ENCODE measurements at places on chromosomes 3 and 15.

DNA sequence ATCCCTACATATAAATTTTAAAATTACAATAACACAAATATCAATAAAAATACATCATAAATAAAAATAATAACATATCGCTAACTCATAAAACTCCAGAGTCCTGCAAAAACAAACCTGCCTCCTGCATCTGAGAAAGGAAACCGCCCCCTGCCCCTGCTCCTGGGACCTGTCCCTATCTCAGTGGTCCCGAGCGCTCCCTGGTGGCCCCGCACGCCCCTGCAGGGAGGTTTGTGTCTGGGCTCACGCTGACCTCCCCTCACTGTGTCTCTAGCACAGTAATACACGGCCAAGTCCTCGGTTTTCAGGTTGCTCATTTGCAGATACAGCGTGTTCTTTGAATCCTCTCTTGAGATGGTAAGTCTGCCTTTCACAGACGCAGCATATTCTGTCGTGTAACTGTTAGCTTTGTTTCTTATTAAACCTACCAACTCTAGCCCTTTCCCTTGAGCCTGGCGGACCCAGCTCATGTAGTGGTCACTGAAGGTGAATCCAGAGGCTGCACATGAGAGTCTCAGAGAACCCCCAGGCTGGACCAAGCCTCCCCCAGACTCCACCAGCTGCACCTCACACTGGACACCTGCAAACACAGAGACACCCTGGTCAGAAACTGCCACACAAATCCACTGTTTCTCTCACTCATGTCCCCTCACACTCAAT, 554.1 kb downstream of the GOLGA6L6 start:
- peak; percentile 31 for DNase-seq

DNA sequence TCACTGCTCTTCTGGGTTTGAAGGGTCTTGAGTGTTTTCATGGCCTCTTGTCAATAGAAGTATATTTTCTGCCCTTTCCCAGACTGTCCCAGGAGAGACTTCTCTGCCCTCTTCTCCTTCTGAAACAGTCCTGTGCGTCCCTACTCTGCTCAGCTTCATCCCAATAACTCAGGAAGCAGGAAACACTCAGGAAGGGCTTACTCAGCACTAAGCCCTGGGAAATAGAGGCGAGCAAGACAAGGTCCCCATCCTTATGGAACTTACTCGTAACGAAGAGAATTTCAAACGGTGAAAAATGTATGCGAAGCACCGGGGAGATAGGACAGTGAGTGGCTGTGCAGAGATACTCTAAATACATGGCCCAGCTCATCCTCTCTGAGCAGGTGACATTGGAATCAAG, 52.8 kb upstream of the TFRC start:
- no peak for DNase-seq

DNA sequence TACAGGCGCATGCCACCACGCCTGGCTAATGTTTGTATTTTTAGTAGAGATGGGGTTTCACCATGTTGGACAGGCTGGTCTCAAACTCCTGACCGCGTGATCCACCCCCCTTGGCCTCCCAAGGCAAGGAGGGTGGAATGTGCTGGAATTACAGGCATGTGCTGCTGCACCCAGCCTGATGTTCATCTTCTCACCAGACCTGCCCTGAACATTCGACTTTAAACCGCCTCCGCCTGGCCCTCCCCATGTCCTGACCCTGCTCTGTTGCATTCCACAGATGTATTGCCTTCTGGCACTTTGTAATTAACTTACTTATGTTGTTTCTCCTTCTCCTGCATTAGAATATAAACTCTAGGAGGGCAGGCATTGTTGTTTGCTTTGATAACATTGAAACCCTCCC, 102.1 kb downstream of the LINGO1 start:
- no peak for DNase-seq

GRCh38 chr3:186668426-186668825, 2.6 kb downstream of the HRG start:
- no peak for DNase-seq

GRCh38 chr15:43648649-43649429, at the start of gene CATSPER2:
TSS of gene CATSPER2 (minus strand) at chr15:43648844. CDS start at chr15:43648061, 783 bp downstream.
- no peak for DNase-seq

- peak; percentile 24 for DNase-seq
Measured at GRCh38 chr3:126550488-126551051, 8.2 kb downstream of the C3orf22 start.

- DNase-seq = no peak
Measured at GRCh38 chr3:69646287-69647067, 92.8 kb upstream of the MITF start.

DNA sequence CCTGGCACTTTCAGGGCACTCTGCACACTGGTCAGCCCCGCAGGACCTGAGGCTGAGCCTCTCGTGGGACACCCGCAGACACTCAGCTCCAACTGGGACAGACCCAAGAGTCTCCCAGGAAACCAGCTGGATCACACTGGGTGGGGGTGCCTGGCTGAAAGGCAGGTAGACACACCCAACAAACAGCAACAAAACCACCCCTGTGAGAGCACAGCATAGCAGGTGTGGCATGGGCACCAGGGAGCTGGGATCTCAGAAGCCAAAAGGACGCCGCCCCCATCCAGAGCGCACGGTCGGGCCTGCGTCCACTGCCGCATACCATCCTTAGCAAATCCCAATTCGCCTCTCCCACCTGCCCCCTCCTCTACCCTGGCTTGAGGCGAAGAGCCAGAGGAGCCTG, 154.2 kb upstream of the LINGO1 start:
- no peak for DNase-seq

GRCh38 chr15:79978655-79979514, 7.9 kb upstream of the BCL2A1 start:
- DNase-seq = no peak

- DNase-seq = peak; percentile 50
Measured at GRCh38 chr3:49454458-49454857, 15.6 kb upstream of the DAG1 start.

DNA sequence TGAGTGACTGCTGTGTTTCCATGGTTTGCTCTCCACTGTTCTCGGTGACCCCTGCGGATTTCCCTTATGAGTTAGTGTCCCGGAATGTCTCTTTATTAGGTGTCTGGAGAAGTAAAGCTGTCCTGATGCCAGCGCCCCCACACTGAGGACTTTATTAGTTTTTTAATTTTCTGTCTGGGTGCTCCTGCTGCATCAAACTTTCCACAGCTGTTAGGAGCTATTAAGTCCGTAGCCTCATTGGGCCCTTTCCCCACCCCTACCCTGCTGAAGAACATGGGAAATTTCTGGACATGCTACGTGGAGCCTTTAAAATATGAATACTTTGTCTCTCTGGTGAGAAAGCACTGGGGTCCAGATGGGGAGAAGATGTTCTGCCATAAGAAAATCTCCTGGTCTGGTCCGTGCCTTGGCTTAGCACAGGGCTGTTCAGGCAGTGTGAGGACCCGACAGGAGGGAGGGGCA, 161.7 kb upstream of the HES1 start:
- DNase-seq = no peak

DNA sequence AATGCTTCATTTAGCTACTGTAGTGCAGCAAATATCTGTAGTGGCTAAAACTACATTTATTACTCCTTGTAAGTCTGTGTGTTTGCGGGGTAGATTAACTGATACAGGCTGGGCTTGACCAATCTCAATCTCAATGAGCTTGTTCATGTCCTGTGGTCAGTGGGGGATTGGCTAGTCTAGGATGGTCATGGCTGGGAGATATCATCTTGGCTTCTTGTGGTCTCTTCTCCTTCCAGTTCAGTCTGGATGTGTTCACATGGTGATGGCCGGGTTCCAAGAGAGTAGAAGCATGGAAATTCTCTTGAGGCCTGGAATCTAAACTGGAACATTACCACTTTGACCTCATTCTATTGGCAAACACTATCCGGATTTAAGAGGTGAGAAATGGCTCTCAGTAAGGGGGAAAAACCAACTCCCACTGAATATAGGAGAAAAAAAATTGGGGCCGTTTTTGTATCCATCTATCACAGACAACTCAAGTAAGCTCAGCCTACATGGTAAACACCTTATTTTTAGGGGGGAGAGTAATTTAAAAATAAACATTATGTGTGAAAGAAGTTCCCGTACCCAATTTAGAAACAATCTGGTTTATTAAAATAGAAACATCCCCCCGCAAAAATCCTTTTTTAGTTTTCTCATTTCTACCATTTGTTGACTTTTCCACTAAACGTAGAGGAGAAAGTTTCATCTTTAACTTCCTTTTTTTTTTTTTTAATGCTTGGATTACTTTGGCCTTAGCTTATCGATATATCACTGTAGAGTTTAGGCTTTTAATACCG, 284.9 kb upstream of the TBC1D5 start:
- no peak for DNase-seq

DNA sequence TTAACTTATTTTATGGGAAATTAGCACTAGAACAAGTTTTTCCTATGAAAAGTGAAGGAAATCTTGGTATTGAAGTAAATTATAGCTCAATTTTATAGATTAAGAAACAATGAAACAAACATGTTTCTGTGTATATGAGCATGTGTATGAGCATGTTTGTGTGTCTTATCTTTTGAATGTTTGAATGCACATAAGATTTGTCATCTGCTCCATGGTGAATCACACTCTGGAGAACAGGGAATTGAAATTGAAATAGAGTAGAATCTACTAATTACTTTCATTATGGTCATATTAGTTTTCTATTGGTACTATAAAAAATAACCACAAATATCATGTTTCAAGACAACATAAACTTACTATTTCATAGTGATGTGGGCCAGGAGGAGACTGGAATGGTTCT, 646.6 kb downstream of the OTOL1 start:
- no peak for DNase-seq

DNA sequence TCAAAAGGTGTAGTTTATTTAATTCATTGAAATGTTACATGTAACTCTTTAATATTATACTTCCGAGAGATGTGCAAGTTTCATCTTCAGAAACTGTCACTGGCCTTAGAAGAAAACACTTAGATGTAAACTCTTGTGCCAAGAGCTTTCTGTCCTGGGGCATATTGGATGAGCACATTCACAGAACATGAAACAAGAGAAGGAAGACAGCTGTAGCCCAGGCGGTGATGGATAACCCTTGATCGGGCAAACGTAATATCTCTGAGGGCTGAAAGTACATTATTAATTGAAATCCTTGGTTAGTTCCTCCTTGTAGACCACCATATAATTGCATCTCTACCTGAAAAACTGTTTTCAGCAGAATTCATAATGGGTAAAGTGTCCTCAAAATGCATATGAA, 67.4 kb downstream of the MECOM start:
- no peak for DNase-seq

DNA sequence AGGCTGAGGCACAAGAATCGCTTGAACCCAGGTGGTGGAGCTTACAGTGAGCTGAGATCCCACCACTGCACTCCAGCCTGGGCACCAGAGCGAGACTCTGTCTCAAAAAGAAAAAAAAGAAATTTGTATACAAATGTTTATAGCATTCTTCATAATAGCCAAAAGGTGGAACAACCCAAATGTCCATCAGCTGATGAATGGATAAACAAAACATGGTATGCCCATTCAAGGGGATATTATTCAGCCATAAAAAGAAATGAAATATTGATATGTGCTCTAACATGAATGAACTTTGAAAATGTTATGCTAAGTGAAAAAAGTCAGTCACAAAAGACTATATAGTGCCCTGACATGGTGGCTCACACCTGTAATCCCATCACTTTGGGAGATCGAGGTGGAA, 11.4 kb downstream of the LHFPL4 start:
- no peak for DNase-seq

- DNase-seq = no peak
Measured at GRCh38 chr3:183265834-183266417, 12.9 kb downstream of the B3GNT5 start.

DNA sequence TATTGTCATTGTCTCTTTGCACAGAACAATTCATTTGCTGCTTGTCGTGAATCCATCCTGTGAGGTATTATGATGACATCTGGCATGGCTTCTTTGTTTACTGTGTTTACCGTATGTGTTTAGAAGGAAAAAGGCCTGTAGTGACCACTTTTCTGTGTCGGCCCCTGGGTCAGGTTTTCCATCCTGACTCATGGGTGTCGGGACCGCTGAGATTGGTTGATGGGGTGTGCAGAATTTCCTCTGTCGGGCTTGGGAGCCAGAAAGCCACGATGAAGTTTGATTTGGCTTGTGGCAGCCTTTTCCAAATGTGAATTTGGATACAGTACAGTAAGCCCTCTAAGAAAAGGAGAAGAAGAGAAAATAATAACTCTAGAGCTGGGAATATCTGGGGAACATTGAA, 113.5 kb downstream of the FNDC3B start:
- DNase-seq = no peak

DNA sequence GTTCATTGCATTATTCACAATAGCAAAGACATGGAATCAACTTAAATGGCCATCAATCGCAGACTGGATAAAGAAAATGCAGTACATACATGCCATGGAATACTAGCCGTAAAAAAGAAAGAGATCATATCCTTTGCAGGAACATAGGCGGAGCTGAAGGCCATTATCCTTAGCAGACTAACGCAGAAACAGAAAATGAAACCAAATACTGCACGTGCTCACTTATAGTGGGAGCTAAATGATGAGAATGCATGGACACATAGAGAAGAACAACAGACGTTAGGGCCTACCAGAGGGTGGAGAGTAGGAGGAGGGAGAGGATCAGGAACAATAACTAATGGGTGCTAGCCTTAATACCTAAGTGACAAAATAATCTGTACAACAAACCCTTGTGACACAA, 57.9 kb downstream of the RASA2 start:
- DNase-seq = no peak

GRCh38 chr15:70120958-70121623, 23.4 kb upstream of the TLE3 start:
- DNase-seq = no peak

GRCh38 chr15:60096157-60096556, 92.0 kb downstream of the FOXB1 start:
- no peak for DNase-seq

All from D341Med (cell line).